ENCODE measurements at places on chromosomes 2 and 18. TPM values are rescaled to one million over a fixed set of nuclear protein-coding genes. Genes with fewer than 3 reads are reported as not detected.
A peak's percentile ranks its signal among the peaks of the same experiment; 100 is the strongest.

The FSIP2 gene
- 1.2 TPM for total RNA-seq

DNA sequence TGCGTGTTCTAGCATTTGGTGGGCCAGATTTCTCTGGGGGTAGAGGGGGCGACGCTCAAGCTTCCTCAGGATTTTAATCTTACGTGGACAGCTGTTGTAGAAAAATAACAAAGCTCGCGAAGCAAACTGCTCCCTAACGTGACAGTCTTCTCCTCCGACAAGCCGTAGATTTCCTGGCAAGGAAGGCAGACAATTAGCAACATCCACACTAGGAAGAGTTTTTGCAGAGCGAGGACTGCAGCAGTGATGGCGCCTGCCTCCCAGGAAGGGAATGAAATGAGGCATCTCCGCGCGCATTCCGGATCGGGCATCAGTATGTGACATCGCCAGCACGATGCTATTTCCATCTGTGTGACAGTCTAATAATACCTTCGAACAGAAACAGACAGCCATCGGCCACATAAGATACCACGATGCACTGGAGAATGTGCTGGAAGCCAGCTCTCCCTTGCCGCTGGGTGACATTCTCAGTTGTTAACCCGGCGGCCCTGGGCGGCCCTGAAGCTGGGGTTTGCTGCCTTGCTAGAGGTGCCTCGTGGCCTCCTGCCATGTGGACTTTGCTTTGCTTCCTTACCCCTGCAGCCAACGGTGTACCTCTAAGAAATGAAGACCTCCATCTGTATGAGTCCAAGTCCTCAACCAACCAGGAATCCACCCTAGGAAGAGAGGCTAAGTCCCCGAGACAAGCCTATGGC lies 101.8 kb upstream of the AGAP1 start:
- DNase-seq, result no peak
- no peak overlapping the region for H3K4me3 ChIP-seq
- no peaks in the 10 kb centered on the region for H3K36me3 ChIP-seq
- H3K4me1 ChIP-seq, result no peaks in the 10 kb centered on the region
- no peaks in the 10 kb centered on the region for H3K27me3 ChIP-seq

DNA sequence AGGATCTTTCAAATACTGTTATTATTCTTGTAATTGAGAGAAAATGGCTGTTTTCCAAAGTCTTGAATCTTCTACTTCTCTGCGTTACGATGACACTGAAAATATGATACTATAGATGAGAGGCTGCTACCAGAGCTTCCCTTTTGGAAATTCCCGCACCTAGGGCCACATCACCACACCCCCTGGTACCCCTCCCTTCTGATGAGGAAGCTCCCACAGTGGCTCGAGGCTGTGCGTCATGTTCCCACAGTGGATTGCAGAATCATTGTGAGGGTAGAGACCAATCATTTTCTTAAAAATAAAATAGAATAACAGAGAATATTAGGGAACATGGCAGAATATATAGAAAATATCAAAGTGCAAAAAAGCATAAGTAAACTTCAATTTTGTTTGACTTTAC lies 268.9 kb upstream of the SMIM21 start:
- H3K36me3 ChIP-seq, result no peaks in the 10 kb centered on the region
- H3K4me1 ChIP-seq, result no peaks in the 10 kb centered on the region
- no peaks in the 10 kb centered on the region for H3K27me3 ChIP-seq
- H3K27ac ChIP-seq, result no peak overlapping the region
- no peak for DNase-seq
- H3K4me3 ChIP-seq, result no peak overlapping the region

The NAT8 gene
- total RNA-seq, result not detected

- H3K27ac ChIP-seq, result no peak overlapping the region
- no peaks in the 10 kb centered on the region for H3K27me3 ChIP-seq
These were observed 81.4 kb upstream of the PAPOLG start for GRCh38 chr2:60674524-60675165.

The ESCO1 gene
- 16.0 TPM for total RNA-seq

DNA sequence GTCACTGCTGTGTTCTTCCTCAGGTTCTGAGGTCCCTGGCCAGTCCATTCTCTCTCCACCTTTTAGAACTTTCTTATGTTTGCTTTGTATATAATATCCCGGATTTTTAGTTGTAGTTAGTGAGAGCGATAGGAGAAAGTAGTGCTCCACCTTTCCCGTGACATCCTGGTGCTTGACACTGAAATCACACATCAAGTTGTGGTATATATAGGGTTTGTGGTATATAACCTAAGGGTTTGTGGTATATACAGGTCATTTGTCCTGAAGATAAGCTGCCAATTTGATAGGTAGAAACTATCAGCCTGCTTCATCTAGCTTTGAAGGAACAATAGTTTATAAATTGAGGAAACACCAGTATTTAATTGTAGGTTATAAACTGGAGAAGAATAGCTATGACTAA lies 13.1 kb downstream of the ZNF892 start:
- no peaks in the 10 kb centered on the region for H3K4me1 ChIP-seq
- H3K27me3 ChIP-seq, result no peaks in the 10 kb centered on the region
- H3K36me3 ChIP-seq, result no peaks in the 10 kb centered on the region
- DNase-seq, result no peak
- H3K4me3 ChIP-seq, result no peak overlapping the region

The TAF4B gene
- 16.0 TPM for total RNA-seq

The OSR1 gene
- total RNA-seq, result 5.9 TPM

DNA sequence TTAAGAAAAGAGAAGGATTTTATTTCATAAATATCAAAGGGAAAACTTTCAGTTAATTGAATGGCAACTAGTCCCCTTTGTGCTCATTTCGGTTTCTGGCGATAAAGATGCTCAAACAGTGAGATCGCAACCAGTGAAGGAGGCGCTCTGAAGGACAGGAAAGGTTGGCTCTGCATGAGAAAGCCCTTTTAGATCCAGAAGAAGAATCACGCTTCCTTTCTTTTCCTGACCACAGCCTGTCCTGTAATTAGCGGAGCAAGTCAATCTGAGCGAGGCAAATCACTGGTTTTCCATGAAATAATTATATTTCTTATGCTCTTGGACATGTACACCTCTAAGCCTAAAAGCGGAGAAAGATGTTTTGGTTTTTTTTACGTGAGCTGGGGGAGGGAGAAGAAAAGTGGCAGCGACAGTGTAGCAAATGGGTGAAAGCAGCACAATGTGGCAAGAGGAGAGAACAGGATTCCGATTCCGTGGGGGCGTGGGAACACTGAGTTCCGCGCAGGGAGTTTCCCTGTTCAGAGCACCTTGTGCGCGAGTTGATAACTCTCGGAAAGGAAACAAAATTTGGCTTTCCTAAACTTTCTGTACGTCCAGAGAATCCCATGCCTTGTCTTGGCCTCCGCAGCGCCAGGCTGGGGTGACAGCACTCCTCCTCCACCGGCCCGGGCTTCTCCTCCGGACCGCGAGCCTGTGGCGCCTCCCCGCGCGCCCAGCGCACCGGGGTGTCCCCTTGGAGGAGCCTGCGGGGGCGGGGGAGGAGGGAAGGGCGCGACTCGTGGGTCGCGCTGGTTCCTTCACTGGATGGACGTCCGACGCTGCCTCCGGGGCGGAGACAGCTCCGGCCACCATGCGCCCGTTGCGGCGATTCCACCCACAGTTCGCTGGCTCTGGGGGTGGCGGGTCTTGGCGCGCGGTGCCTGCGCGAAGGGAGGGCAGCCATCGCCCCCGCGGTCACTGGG lies 620 bp upstream of the SLC9A2 start:
- no peaks in the 10 kb centered on the region for H3K36me3 ChIP-seq
- H3K27me3 ChIP-seq, result no peaks in the 10 kb centered on the region
- peaks cover 20% of the 10 kb centered on the region for H3K4me1 ChIP-seq
- peak overlapping the region; percentile 39 for H3K4me3 ChIP-seq

DNA sequence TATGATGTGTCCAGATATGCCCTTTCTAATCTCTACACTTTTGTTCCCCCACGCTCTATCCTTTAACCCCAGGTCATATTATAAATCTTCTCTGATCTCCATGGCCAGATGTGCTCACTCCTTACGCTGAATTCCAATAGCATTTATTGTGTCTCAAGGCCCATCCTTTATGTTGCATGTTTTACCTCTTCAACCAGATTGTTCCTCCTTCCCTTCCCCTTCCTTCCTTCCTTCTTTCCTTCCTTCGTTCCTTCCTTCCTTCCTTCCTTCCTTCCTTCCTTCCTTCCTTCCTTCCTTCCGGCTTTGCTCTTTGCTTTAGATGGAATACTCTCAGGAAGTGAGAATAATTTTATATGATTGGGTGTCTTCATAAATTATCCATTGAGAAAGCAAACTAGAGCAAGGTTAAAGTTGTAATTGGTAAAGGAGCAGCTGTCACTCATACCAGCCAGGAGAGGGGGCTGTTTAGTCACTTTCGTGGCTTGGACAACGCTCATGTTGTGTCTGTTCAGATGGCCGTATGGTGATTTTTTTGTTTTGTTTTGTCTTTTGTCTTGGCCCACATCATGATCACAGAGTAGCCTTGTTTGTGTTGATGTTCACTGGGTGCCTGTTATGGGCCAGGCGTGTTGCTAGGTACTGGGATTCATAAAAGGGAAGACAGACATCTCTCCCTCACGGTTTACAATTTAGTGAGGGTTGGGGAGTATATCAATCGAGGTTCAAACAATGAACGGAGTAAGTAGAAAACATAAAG lies 68.0 kb downstream of the DAW1 start:
- H3K27me3 ChIP-seq, result no peaks in the 10 kb centered on the region
- no peaks in the 10 kb centered on the region for H3K4me1 ChIP-seq
- no peaks in the 10 kb centered on the region for H3K36me3 ChIP-seq
- H3K4me3 ChIP-seq, result no peak overlapping the region

DNA sequence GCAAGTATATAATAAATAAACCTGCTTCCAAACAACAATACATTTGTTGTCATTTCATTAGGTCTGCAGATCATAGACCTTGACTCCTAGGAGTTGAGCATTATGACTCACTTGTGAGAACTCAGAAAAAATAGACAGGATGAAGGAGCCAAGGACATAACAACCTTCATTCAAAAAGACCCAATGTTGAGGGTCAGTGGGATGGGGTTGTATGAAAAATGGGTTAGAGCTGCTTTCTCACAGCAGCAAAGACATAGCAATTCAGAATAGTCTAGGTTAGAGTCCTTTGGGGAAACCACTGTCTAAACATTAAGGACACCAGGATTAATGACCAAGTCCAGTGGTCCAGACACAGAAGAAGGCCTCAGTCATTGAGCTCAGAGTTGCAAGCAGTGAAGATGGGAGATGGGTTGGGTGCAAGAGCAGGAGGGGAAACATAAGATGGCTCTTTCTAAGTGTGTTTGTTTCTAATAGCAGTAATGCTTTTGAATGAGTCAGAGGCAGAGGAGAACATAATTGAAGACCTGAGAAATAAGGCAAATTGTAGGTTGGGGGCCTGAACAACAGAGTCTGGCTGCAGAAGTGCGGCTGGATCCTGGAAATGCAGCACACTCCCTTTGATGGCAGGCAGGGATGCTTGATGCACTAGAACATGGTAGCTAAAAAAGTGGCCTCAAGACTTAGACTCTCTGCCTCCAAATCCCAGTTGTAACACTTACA lies 3.7 kb upstream of the SERPINB10 start:
- no peaks in the 10 kb centered on the region for H3K27me3 ChIP-seq
- no peak overlapping the region for H3K4me3 ChIP-seq
- H3K4me1 ChIP-seq, result no peaks in the 10 kb centered on the region
- H3K36me3 ChIP-seq, result no peaks in the 10 kb centered on the region
- no peak overlapping the region for H3K27ac ChIP-seq

Data from vagina (tissue), 2 donors.